ENCODE measurements at places on chromosomes 3 and 15.

DNA sequence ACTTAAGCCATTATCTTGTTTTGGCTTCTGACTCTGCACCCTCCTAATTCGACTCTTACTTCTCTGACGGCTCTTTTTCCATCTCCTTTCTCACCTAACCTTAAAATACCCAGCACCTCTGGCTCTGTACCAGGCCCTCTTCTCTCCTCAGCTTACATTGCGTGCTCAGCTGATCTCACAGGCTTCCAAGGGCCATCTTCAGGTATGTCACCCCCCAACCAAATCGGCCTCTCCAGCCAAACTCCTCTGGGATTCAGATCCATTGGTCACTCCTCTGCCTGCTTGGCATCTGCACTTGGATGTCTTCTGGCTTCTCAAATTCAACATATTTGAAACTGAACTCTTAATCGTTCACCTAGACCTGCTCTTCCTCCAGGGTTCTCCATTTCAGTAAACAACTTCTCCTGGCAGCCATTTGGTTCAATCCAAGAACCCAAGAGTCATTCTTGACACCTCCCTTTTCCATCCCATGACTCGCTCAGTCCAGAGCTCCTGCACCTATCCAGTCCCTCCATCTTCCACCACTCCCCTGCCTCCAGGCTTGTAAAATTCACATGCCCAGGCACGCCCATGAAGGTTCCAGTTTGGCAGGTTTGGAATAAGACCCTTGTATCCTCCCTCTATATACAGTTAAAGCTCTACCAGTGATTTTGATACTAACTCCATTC, 35.2 kb upstream of the SLC41A3 start:
- DNase-seq = no peak

- DNase-seq = no peak
Observed at GRCh38 chr3:105629718-105630117, 239.1 kb downstream of the CBLB start.

DNA sequence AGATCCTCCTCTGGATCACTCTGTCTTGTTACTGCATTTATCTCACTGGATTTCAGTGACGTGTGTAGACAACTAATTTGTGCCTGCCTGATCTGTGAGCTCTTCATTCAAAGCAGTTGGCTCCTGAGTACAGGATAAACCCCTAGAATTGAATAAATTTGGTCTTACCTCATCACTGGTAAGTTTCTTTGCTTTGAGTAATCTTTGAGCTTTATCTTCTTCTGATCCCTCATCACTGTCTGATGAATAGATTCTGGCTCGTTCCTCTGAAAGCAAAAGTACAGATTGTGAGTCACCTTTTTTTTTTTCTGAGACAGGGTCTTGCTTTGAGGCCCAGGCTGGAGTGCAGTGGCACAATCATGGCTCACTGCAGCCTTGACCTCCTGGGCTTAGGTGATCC, 24.5 kb downstream of the LEO1 start:
- DNase-seq = no peak

GRCh38 chr3:141876891-141877621, 613 bp downstream of the ATP1B3 start:
- DNase-seq = peak; percentile 76

DNA sequence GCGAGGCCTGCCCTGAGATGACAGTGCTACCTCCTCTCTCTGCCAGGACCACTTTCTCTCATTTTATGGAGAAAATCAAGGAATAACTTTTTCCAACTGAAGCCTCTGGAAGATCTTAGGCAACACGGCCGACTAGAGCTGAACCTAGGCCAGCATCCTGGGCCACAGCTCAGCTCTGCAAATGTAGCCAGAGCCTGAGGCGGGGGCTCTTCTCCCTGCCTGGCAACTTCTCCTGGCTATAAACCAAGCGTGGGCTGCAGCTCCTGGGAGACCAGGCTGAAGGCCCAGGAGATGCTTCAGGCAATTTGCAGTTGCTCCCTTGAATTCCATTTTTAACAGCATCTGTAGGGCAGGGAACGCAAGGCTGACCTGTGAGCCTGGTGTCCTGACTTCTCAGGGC, 74.9 kb downstream of the CEMIP start:
- DNase-seq = no peak

- no peak for DNase-seq
Observed at GRCh38 chr3:143240886-143241285, 121.3 kb downstream of the CHST2 start.

DNA sequence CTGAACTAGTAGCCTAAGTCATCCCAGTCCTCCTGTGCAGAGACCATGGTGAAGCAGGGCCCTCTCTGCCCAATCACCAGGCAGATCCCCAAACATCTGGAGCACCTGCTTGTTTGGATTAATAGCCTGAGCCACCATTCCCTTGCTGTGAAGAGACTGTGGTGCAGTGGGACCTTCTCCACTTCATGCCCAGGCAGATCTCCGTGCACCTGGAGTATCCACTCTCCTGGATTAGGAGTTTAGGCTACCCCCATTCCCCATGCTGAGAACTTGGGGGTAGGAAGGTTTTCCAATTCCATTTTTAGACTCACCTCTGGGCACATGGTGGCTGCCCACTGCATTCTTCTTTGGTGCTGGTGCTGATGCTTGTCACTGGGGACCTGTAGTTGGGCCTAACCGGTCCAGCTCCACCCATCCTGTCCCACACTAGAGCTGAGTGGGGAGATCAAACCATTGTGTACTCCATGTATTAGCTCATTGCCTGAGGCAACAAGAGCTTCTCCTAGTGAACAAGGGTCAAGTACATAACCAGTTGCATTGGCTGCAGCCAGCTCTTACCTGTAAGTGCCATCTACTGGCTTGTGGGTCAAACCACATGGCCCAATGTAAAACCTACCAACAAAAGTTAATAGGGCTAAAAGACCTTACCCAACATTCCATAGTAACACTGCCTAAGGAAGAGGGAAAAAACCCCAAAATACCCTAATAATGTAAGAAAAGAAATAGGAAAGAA, 382.5 kb upstream of the CBLB start:
- DNase-seq = no peak

- DNase-seq = no peak
Observed at GRCh38 chr15:98896002-98896721, 111.4 kb downstream of the PGPEP1L start.

- no peak for DNase-seq
Observed at GRCh38 chr3:181948286-181948685, 236.6 kb downstream of the SOX2 start.

GRCh38 chr3:12947504-12948369, 106.4 kb upstream of the RPL32 start:
- no peak for DNase-seq

Measured in stimulated activated CD8-positive, alpha-beta memory T cell treated with anti-CD3 and anti-CD28 coated beads, Interleukin-4, amount 100 ng/mL, for 48 hours (primary cell).